ENCODE measurements at places on chromosomes 3 and 15.

DNA sequence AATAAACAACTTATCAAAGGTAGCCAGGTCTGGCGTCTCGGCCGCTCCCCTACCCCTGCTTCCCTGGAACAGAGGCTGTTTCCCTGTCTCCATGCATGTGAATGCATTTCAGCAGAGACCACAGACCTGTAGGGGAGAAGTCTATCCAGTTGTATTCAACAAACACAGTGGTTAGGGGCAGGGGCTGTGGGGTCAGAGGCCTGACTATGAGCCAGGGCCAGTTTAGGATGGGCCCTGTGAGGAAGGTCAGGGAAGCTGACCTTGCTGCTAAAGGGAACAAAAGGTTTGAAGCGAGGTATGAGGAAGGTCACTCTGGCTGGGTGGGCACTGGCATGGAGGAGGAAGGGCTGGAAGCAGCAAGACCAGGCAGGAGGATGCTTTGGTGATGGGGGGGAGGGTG, 184.6 kb downstream of the XXYLT1 start:
- DNase-seq = no peak

DNA sequence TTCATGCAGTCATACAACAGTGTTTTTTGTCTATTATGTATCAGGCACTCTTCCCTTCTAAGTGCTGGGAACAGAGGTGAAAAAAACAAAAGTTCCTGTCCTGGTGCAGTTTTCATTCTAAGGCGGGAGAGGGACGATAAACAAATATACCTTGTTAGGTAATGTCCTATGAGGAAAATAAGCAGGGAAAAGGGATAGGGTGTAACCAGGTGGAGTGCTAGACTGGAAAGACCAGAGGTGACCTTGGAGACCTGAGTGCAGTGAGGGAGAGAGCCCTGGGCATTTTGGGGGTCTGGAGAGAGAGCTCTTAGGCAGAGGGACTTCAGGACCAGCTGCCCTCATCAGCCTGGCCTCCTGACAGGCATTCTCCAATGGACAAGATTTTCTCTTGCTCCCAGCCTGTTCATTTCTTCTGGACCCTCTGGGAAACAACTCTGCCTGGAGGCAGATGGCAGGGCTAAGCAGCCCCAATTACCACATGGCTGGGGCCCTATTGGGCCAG, 97.2 kb upstream of the TJP1 start:
- DNase-seq = no peak

DNA sequence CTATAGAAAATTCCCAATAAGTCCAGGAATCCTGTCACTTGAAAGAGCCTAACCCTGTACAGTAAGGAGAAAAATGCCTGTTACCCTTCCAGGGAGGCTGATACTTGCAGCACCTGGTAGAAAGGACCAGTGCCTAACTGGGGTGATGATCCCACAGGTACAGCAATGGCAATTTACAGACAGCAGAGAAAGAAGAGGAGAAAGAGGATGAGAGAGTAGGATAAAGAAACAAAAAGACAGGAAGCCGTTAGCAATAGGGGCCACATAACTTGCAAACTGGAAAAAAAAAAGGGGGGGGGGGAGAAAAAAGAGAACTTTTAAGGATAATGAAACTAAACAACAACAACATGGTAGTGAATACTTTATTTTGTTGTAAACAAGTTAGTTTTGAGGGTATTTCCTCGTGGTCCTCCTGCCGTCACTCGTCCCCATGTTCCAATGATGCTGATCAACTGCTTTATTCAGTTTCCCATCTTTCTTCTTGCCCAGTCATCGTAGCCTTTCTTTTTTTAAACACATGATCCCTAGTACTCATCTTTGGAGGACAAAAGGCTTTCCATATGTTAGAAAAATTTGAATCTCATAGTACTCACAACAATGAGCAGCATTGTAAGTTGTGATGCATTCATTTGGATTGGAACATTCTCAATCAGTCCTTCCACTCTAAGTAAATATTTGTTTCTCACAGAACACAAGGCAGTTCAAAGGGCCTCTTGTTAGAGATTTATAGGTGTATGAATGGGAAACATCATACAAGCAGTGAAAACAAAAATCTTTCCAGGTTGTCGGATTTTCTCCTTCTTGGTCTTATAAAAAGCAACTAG, 8.6 kb downstream of the TM4SF1 start:
- DNase-seq = no peak

- DNase-seq = no peak
Observed at GRCh38 chr3:53630547-53630946, 136.1 kb downstream of the CACNA1D start.

DNA sequence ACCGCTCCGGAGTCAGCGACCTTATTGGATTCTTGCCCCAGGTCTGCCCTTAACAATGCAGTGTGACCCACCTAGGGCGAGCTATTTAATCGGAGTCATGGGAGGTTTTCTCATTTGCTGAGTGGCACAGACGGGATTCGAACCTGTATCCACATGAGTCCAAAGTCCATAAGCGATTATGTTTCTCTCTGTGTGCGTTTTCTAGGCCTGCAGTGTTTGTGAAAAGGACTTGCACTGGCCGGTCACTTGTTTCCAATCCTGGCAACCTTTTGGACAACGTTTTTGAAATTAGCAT, 691 bp upstream of the HDGFL3 start:
- no peak for DNase-seq

GRCh38 chr3:44842376-44842775, 19.3 kb upstream of the TMEM42 start:
- no peak for DNase-seq

GRCh38 chr3:27553886-27554540, 69.8 kb upstream of the SLC4A7 start:
- no peak for DNase-seq

DNA sequence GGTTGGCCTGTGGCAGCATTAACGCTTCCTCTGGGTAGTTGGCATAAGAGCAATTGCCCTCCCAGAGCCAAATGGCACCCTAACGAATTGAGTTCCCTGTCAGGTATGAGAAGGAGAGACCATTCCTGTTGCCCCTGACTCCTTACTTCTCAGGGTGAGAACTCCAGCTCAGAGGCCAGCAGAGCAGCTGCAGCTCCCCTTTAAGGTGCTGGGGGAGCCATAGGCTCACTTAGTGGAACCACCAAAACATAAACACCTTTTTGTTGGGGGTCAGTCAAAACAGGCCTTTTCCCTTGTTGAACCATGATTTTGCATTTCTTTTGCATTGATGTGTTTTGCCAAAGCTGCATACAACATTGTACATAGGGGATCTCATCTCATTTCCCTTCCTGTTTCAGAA, 28.1 kb upstream of the LHFPL4 start:
- no peak for DNase-seq

GRCh38 chr15:40992241-40992741, 39.0 kb downstream of the CHAC1 start:
- no peak for DNase-seq

DNA sequence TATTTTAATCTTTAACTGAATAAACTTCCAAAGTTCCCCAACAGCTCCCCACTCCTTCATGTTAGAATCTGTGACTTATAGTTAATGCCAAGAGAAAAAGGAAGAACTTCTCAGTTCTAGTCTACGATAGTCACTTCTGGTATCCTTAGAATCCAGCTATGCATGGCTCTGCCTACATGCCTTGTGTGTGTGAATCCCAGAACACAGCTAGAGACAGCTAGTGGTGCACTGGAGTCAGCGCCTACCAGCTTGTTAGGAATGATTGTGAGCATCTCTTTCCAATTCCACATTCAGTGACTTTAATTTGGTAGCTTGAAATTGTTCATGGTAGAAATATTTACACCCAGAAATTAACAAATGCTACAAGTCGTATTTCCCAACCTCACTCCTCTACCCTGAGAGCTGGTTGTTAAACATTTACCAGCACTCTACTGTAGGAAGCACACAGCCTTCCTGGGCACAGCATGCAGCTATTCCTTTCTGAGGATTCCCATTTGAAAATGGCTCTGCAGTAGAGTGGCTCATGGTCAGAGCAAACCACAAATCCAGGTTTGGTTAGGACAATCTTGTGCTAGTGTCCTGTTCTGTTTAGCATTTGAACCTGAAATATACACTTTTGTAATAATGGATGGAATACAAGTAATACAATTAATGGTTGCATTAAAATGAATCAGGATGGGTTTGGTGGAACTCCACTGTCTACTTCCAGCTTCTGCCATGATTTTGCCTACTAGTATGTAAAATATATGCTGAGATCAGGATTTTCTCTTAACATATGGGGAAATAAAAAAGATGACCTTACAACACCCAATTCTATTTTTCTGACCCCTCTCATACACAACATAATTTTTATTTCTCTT, 371.0 kb upstream of the GBE1 start:
- DNase-seq = no peak

DNA sequence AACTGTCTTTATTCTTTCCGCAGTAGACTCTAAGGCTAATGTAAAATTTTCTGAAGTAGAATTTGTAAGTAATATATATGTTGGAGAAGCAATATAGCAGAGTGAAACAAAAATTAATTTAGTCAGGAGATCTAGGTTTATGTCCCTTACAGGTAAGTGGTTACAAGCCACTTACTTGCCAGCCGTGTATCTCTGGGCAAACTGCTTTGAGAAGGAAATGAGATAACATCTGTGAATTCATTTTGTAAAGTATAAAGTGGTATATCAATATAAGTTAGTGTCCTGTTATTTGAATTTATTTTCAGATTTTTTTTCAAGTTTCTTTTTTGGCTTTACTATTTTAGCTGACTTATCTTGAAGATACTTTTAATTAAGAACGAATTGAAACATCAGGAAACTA, 5.5 kb downstream of the DAZL start:
- no peak for DNase-seq

Measured in activated CD4-positive, alpha-beta memory T cell treated with anti-CD3 and anti-CD28 coated beads for 36 hours (primary cell).